Activated CD4-positive, CD25-positive, alpha-beta regulatory T cell (primary cell): ENCODE measurements at places on chromosomes 12 and 14.

- no peak for DNase-seq
Measured at GRCh38 chr14:24741871-24742270, 107.9 kb upstream of the GZMB start.

DNA sequence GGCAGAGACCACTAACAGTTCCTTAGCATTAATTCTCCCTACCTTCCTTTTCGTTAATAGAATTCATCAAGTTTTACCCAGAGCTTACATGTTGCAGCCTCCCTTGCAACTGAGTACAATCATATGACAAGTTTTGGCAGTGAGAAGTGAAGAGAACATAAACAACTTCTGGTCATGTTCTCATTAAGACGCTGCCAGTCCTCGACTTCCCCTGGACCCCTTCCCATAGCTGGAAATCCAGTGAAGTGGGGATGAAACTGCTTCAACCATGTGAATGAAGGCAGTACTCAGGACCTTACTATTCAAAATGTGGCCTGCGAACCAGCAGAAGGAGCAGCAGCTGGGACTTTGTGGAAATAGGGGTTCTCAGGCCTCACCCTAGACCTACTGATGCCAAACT is 133.9 kb downstream of the SPTSSA start:
- no peak for DNase-seq

DNA sequence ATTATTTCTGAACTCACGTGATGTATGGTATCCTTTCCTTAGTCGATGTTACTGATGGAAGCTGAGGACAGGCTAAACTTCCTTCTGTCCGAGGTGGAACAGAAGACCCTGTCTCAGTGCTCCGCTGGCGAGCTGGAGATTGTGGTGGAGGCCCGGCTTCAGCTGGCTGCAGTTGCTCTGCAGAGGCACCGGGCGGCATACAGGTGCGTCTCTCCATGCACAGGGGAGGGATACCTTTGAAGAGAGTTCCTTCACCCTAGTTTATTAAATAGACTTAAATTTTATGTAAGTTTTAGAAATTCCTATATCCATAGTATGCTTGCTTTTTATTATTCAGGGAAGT is 186.7 kb upstream of the NEDD1 start:
- DNase-seq: no peak

GRCh38 chr14:63257299-63257698 is 53.1 kb downstream of the RHOJ start:
- no peak for DNase-seq

GRCh38 chr14:25140411-25140810 is 90.5 kb upstream of the STXBP6 start:
- no peak for DNase-seq

DNA sequence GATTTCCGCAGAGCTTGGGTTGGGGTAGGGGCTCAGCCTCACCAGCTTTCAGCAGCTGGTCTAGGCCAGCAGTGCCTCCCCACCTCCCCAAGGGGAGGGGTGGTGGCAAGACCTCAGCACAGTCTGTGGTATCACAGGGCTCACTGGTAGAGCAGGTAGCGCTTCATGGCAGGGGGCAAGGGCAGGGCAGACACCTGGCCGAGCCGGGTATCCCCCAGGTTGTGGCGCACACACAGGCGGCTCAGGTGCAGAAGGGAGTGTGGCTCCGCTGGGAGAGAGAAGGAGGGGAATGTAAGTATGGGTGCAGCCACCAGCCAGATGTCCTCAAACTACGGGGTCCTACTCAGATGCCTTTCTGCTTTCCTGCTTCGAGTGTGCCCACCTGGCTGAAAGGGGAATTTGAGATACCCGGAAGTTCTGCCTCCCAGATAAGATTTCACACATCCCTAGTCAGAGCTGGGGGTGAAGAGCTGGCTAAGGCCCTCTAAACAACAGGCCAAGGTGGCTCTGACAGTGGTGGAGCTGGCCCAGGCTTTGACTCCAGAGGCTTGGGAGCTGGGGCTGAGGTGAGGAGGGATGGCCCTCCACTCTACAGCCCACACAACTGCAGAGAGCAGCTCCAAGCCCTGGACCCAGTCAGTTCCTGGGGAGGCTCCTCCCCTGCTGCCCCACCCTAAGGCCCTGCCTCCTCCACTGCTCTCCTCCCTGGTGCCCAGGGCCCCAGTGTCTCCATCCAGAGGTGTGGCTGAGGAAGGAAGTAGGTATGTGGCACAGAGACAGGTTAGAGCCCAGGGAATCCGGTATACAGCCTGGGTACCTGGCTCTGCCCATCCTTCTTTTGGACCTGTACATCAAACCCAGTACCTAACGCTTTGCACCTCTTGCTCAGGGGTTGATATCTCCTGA is 1.8 kb downstream of the SPSB2 start:
- no peak for DNase-seq

DNA sequence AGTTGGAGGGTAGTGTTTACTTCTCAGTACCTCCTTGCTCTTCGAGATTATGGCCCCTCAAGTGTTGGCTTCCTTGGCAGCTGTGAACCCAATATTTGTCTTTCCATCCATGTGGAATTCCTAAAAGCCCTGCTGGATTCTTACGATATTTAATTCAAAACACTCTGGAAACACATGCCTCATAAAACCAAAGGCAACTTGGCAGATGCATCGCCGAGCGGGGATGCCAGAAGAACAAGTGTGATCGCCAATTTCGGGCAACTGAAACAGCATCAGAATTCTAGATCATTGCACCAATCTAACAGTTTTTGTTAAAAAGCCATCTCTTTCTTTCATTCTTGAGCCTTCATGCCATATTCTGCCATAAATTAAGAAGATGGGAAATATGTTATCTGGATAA is 934.4 kb downstream of the AACS start:
- DNase-seq: no peak

- no peak for DNase-seq
Measured at GRCh38 chr12:10154145-10154496, 17.8 kb downstream of the OLR1 start.

- no peak for DNase-seq
Measured at GRCh38 chr14:50399251-50400032, 2.8 kb upstream of the CDKL1 start.

- no peak for DNase-seq
Measured at GRCh38 chr12:53994264-53995001, 5.5 kb upstream of the HOXC9 start.

- no peak for DNase-seq
Measured at GRCh38 chr14:76343386-76343785, 32.6 kb upstream of the ESRRB start.

GRCh38 chr14:75434138-75434889 is 6.5 kb downstream of the JDP2 start:
- no peak for DNase-seq

GRCh38 chr14:96051642-96052540 is 12.7 kb downstream of the C14orf132 start:
- no peak for DNase-seq

GRCh38 chr14:34361504-34362011 is 100.5 kb downstream of the SPTSSA start:
- DNase-seq: no peak

GRCh38 chr12:109770104-109770860 is 56.7 kb downstream of the FAM222A start:
- DNase-seq: no peak

- no peak for DNase-seq
Measured at GRCh38 chr12:578748-579419, 84.4 kb downstream of the NINJ2 start.
